Bronchial epithelial cell (primary cell): ENCODE measurements at places on chromosomes 1 and 21. TPM values are rescaled to one million over a fixed set of nuclear protein-coding genes. Genes with fewer than 3 reads are reported as not detected.
A peak's percentile ranks its signal among the peaks of the same experiment; 100 is the strongest.

DNA sequence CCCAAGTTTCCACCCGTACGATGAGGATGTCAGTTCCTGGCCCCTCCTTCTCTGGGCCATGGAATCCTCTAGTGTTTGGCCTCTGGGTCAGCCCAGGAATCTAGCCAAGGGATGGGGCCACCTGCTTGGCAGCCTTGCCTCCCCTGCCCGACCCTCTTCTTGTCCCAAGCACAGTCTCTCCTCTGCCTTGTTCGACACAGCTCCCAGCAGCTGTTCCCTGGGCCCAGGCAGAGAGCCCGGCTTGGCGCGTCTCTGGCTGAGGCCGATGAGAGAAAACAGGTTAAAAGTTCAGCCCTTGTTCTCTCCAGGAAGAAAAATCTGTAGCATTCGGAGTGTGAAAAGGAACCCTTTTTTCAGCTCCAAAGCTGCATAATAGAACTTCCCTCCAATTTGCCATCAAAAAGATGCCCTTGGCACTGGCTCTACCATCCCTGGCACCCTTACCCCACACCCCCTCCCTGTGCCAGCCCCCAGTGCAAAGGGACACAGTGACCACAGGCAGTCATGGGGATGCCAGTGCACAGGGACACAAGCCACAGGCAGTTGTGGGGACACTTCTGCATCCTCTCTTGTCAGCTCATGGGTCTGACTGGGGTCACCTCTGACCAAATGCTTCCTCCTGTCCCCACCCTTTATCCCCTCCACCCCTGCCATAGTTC lies 68.4 kb downstream of the EPHB2 start:
- DNase-seq = no peak

DNA sequence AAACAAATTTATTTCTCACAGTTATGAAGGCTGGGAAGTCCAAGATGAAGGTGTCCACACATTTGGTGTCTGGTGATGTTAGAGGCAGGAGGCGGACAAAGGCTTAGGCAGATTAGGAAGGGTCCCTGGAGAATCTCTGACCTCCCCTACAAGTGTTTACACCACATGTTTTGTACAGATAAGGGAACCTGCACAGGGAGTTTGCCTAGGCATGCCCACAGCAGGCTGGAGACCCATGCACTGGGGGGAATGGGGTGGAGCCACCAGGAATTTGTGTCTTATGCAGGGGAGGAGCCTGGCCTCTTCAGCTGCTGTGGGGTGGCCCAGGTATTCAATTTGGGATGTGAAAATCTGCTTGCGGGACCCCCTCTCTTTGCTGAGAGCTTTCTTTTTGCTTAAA lies 131.3 kb downstream of the PATJ start:
- DNase-seq = peak; percentile 33

DNA sequence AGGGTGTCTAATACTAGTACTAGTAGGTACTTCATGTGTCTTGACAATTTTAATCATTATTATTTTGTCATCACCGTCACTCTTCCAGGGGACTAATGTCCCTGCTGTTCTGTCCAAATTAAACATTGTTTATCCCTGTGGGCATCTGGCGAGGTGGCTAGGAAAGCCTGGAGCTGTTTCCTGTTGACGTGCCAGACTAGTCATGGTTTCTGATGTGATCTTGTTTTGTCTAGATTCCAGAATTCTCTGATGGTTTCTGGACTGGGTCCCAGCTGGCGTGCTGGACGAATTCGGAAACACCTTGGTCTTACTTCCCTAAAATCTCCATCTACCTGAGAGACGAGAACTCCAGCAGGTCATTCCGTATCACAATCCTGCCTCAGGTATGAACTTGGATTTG lies 66.1 kb upstream of the FAM3B start:
- DNase-seq = peak; percentile 54

GRCh38 chr1:103371234-103371633 lies 154.3 kb upstream of the RNPC3 start:
- peak; percentile 42 for DNase-seq

DNA sequence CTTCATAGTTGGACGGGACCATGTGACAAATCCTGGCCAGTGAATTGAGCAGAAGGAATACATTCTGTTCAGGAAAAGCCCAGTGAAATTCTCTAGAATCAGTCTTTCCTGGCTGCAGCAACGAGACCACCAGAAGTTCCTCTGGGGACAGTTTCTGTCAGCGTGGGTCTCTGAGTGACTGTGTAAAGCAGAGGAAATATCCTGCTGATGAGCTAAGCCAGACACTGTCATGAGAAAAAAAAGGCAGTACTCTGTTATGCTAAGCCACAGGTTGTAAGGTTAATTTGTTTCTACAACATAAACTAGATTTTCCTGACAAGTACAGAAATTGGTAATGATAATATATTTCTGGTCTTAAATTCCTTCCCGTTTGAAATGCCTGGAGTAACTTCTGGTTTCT lies 664.4 kb downstream of the LMO4 start:
- no peak for DNase-seq

DNA sequence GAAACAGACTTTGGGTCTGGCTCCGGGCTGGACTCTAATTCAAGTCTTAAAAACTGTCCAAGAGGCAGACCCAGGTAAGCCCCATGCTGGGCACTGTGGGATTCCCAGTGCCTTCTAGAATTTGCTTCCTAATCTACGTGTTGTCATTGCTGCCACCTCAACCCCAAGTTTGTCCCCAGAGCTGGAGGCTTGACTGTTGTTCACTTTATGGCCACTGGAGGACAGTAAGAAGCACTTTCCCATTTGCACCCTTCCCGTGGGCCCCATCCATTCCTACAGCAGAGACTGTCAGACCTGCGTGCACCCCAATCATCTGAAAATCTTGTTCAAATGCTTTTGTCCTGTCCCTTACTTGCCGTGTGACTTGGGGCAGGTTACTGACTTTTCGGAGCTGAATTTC lies 29.4 kb upstream of the VASH2 start:
- no peak for DNase-seq

DNA sequence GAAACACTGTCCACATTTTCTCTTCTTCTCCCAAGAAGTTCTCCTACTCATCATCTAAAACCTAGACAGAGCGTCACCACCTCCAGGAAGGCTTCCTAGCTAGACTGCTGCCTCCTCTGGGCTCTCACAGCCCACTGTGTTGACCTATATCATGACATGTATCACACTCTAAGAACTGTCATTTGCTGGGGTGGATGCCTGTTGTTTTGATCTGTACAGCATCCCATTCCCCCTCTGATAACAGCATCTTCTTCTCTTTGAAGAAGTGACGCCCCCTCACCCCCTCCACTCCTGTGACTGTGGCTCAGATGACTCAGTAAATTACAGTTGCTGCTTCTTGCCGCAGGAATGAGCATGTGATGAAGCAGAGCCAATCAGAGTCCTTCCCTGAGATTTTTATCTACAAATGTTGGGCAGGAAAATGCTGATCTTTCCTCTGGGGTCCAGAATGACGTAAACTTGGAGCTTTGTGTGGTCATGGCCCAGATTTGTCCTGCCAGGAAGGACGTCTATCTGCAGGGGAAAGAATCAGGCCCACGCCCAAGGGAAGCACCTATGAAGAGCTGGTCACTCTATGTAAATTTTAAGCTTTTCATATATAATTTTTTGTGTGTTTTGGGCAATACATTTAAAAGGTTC lies 28.0 kb upstream of the FOXO6 start:
- no peak for DNase-seq

- DNase-seq = peak; percentile 77
These were observed 18.9 kb upstream of the SCAF4 start for GRCh38 chr21:31750843-31751242.

DNA sequence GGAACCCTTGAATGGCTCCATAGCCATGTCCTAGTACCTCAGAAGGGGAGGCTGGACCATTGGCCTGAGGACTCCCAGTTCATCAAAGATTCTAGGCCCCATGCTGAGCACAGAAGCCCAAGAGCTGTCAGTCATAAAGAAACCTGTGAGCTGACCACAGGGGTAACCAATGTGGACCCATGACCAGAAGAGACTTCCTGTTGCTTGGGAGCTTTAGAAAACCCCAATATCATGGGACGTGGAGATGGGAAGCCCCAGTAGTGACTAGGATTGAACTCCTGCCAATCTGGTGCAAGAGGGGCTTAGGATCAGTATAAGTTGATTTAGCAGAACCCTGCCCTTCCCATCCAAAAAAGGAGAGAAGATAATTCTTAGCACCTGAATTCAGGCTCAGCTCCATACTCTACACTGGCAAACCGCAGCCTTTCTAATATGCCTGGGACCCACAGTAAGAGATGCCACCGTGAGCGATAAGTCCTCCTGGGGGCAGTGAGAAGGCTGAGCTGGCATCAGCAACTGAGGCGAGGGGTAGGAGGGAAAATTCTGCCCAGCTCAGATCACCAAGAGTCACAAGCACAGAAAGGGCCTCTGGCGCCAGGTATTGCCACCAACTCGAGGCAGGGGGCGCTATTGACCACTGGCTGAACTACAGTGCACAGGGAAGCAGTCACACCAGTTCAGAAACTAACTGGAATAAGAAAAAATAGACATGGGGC lies 108.9 kb downstream of the CAPN8 start:
- peak; percentile 41 for DNase-seq

DNA sequence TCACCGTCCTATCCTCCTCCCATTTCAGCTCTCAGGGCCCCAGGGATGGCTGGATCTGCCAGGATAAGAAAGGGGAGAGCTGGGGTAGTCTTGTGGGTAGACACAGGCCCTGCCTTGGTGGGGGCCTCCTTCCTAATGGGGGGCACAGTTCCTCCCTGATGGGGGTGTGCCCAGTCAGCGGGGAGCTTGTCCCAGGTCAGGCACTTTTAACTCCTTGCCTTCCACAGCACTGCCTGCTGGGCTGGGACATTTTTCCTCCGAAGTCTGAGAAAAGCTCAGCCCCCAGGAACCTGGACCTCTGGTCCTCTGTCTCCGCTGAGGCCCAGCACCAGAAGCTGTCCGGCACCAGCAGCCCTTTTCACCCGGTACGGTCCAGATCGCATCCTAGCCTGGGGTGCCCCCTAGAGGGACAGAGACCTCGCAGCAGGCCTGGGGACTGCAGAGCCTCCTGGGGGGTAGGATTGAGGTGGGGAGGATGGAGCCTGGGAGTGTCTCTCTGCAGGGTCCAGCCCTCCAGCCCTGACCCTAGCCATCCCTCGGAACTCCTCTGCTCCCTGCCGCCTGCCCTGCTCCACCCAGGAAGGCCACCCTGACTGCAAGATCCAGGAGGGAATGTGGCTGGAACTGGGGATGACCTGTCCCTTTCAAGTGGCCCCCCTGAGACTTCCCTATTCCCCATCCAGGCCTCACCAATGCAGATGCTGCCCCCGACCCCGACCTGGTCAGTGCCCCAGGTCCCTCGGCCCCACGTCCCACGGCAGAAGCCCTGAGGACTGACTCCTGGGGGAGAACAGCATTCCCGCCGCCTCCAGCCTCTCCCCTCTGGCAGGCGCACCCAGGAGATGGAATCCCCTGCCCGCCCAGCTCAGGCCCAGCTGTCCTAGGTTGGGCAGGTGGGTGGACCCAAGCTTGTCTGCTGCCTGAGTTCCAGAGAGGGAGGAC lies 12.0 kb downstream of the MIIP start:
- DNase-seq = peak; percentile 18

- DNase-seq = no peak
These were observed 111.9 kb upstream of the KAZN start for GRCh38 chr1:14486401-14487201.

DNA sequence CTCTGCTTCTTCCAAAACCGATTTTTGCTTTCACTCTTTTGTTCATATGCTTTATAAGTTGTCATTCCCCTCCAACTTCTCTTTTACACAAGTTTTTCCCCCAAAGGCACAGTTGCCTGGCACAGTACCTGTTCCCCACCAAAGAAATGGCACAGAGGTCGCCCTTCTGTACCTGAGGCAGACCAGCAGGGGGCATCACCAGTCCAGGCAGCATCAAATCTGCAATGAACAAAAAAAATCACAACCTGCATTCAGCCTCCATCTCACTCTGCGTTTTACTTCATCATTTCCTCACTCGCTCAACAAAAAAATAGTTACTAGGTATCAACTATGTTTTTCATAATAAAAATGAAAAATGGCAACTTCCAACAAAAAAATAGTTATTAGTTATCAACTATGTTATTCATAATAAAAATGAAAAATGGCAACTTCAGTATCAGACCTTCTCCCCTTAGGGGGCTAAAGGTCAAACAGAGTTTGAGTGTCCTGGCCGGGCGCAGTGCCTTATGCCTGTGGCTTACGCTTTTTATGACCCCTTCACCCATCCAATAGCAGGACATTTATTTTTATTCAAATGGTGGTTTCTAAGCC lies 4.1 kb downstream of the EIF2D start:
- DNase-seq = peak; percentile 42

GRCh38 chr1:205675247-205675646 lies 5.1 kb downstream of the SLC45A3 start:
- DNase-seq = no peak

- peak; percentile 80 for DNase-seq
These were observed 32.6 kb downstream of the TRIT1 start for GRCh38 chr1:39850606-39851216.

DNA sequence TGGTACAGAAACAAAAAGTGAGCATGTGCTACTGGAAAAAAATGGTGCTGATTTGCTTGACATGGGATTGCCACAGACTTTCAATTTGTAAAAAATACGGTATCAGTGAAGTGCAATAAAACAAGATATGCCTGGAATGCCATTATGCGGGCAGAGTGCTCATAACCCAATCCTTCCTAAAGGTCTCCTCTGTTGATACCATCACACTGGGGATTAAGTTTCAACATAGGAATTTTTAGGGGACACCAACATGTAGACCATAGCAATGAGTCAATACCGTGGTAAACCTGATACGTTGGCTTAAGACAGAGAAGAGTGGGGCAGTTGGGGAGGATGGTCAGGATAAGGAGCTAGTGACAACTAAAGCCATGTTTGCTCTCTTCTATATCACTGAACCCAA lies 20.5 kb downstream of the MX1 start:
- DNase-seq = no peak

GRCh38 chr1:169680377-169681019 lies 30.9 kb downstream of the SELL start:
- no peak for DNase-seq

DNA sequence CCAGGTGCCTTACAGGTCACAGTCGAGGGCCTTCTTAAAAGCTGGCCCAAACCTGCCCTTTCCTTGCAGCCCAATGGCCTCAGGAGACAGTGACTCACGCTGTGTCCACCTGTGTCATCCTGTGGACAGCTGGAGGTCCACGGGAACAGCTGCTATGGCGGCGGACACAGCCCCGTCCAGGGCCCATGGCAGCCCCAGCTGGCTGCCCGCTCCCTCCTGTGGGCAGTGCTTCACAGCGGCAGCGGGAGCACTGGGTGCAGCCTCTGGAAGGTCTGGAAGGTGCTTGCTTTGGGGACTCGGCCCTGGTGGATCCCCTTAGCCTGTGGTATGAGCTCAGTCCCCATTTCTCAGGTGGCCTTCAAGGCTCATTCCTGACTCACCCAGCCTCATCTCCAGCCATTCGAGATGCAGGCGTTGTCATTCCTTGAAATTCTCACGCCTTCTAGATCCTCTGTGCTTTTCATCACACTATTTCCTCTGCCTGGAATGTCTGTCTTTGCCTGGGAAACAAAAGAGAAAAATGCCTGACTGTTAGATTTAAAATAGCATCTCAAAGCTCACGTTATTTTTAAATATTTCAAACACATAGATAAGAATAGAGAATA lies 86.8 kb downstream of the KIF26B start:
- DNase-seq = no peak

GRCh38 chr1:14961661-14962267 lies 191.8 kb upstream of the TMEM51 start:
- peak; percentile 18 for DNase-seq

The HES3 gene
- total RNA-seq = not detected in 2 replicates

The ETV3L gene
- total RNA-seq = not detected in 2 replicates

The DNAI4 gene
- 1.3 and 4.6 TPM in 2 replicates for total RNA-seq

The LAMC2 gene
- total RNA-seq = 1,014 and 1,840 TPM in 2 replicates

The KIF2C gene
- total RNA-seq = 0.79 and 1.2 TPM in 2 replicates

The TMEM61 gene
- total RNA-seq = 2.9 and 4.2 TPM in 2 replicates

The TMEM82 gene
- not detected in 2 replicates for total RNA-seq

The SLC30A2 gene
- total RNA-seq = 0.13 TPM in 1 of 2 replicates, not detected in the other
